ENCODE measurements at places on chromosomes 16 and 17.

DNA sequence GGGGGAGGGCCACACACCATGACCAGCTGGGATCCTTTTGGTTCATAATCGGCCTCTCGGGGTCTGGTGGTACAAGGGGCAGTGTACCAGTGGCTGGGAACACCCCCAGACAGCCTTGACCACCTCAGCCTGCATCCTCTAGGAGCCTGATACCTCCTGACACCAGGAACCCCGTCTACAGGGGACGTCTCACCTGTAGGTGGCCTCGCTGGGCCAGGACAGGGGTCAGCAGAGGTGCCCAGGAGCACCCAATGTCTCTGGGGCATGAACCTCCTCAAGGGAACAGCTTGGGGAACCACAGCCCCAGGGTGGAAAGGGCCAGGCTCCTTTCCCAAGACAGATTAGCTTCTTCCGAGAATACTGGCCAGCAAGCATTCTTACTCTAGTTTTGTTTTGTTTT is 2.5 kb upstream of the METRNL start:
- no peak for DNase-seq

- DNase-seq, result no peak
Measured at GRCh38 chr17:27566671-27567562, 64.1 kb upstream of the LGALS9 start.

- DNase-seq, result no peak
Measured at GRCh38 chr16:72051818-72052217, 2.5 kb upstream of the HP start.

GRCh38 chr17:66372182-66372581 is 69.8 kb downstream of the PRKCA start:
- no peak for DNase-seq

- DNase-seq, result peak; percentile 63
Measured at GRCh38 chr16:19644877-19645276, 73.2 kb downstream of the KNOP1 start.

DNA sequence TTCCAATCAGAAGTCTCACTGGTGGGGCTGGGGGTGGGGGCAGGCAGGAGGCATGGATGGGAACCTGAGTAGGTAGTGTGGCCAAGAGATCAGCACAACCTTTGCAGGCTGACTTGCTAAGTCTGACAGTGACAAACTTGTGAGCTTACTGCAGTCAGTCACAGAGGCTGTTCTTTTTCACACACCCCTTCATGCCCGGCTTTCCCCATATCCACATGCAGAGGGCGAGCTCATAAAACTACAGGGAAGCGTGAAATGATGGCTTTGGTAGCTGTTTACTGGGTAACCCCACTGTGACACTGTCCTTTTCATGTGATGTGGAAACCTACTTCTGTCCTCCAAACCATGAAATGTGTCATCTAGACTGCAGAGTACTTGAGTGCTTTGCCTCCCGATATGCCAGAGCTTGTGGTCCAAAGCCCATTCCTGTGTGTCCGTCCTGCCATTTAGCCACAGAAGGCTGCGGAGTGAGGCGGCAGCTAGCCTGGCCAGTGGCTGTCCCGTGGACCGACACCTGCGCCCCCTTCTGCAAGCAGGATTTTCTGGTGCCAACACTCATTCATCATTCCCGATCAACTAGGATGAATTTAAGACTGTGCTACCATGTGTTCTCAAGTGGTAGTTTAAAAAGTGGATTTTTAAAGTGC is 9.8 kb downstream of the GEMIN4 start:
- no peak for DNase-seq

DNA sequence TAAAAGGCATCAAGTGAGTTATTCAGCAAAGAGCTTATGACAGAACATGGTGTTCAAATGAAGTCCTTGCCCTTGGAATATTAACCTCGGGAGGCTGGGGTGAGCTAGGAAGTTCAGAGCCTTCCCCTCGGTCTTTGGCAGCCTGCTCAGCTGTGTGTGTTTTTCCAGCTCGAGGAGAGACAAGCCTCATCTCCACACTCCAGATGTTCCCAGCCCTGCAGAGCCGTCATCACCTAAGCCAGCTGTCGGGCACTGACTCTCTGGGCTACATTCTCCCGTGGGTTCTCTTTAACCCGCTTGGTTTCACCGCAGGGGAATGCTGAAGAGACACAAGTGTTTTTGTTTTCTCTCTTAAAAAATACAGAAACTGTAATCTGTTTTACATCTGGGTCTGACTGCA is 47.1 kb downstream of the IRX3 start:
- DNase-seq, result no peak

GRCh38 chr16:14181371-14182050 is 110.4 kb downstream of the MRTFB start:
- no peak for DNase-seq
